ENCODE measurements at places on chromosomes 3 and 15.
A peak's percentile ranks its signal among the peaks of the same experiment; 100 is the strongest.

- DNase-seq: no peak
Observed at GRCh38 chr3:60076331-60076730, 1026.5 kb upstream of the CFAP20DC start.

- no peak for DNase-seq
Observed at GRCh38 chr3:148756311-148756710, 58.6 kb downstream of the AGTR1 start.

DNA sequence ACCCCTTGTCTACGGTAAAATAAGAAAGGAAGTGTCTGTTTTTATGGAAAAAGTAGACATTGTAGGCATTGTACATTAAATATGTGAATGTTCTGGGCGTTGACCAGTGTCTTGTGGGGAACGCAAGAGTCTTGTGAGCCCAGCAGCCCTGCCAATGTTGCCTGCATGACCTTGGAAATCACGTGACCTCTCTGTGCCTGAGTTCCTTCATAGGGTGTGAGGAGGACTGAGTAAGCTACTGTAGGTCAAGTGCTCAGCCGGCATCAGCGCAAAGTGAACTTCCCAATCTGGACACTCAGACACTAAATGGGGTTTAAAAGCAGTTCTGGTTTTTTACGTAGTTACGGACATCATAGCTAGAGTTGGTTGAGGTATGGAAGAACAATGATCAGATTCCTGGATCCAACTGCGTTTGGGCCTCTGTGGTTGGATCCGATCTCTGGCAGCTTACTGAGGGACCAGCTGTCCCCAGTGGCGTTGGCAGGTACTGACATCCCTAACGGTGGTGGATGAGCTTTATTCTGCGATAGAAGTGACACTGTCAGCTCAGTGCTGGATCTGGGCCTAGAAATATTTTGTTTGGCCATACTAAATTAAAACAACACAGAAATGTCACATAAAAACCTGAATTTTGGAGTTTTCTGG is 63.8 kb downstream of the SPSB4 start:
- peak; percentile 10 for DNase-seq

DNA sequence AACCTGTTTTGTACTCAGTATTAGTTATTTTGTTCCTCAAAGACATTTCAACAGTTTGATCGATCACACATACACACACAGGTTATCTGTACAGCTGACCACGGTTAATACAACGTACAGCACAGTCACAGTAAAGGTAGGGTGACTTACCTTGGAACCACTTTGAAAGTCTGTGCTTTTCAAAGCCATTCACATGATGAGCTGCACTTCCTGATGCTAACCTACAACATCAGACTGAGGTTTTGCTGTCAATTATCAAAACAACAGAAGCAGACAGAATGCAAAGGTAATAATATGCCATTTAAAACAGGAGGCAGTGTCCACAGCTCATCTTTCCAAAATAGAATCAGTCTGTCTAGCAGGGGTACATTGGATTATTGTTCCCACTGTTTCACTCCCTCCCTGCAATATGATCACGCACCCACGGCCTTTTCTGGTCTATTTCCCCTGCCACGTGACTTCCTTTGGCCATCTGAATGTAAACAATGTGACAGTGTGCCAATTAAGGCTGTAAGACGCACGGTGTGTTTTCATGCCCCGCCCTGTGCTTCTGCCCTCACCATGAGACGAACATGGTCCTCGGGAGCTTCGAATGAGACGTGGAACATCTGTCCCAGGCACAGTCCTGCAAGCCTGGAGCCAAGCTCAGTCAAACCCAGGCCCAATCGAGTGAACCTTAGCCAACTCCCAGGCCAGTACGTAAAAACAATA is 102.4 kb downstream of the FMN1 start:
- no peak for DNase-seq

DNA sequence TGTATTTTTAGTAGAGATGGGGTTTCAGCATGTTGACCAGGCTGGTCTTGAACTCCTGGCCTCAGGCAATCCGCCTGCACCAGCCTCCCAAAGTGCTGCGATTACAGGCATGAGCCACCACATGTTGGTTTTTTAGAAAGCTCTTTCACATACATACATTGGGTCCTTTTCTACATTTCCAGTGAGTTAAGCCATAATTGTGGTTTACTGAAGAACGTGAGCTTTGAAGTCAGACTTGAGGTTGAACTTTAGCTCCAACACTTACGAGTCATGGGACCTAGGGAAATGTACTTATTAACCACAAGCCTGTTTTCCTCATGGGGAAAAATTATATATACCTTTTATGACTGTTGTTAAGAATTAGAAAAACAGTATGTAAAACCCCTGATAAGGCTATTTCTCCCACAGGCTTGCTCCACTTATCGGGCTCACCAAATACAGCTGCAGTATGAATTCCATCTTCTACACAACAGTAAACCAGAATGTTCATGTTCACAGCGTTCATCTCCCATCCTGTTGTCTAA is 39.0 kb downstream of the GPR160 start:
- no peak for DNase-seq

DNA sequence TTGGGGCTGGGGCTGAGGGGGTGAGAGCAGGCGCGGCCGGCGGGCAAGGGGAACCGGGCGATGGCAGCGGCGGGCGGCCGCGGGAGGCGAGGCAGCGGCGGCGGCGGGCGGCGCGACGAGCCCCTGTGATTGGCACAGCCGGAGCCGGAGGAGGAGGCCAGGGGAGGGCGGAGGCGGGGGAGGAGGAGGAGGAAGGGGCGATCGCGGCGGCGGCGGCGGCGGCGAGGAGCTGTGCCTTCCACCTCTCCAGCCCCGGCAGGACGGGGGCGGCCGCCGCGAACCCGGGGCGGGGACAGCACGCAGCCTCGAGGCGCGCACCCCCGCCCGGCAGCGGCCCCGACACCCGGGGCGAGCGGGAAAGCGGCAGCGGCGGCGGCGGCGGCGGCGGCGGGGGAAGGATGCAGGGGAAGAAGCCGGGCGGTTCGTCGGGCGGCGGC is at the start of gene SLCO3A1:
Gene SLCO3A1 (plus strand): TSS at position 198 of the 437 bp plus-strand sequence.
- DNase-seq: peak; percentile 77

DNA sequence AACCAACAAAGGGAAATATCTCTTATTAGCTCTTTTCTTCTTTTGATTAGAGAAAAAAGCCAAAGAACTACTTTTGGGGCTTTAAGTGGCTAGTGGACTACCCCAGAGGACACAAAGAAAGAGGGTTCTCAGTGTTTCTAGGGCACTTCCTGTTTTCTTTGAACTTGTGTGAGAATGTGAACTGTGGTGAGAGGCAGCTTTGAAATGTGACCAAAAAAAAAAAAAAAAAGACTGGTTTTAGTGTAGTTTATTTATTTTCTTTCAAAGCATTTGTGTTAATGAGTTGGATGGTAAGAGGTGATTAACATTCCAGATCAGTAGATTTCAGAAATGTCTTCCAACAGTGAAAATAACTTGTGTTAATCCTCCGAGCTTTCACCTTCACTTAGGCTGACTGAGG is 32.4 kb downstream of the SELENOT start:
- no peak for DNase-seq
